ENCODE measurements at places on chromosomes 7 and 10. TPM values are rescaled to one million over a fixed set of nuclear protein-coding genes. Genes with fewer than 3 reads are reported as not detected.

ANKRD22 gene
- total RNA-seq = not detected

- DNase-seq = no peak
These were observed 2.5 kb downstream of the CCDC6 start for GRCh38 chr10:59903871-59904270.

PNLIP gene
- not detected for total RNA-seq

VENTX gene
- 0.19 TPM for total RNA-seq

- no peak for DNase-seq
These were observed 151.8 kb upstream of the RHEB start for GRCh38 chr7:151671514-151671913.

Data from heart right ventricle (tissue), 16 donors.